OCI-LY7 (cell line): ENCODE measurements at places on chromosomes 5 and 9. TPM values are rescaled to one million over a fixed set of nuclear protein-coding genes. Genes with fewer than 3 reads are reported as not detected.
A peak's percentile ranks its signal among the peaks of the same experiment; 100 is the strongest.

Gene EPB41L4A
- not detected in 2 replicates for total RNA-seq

GRCh38 chr9:35563791-35564197 lies 41.3 kb upstream of the TESK1 start:
- no peak for DNase-seq

Gene PCDHA6
- not detected in 2 replicates for total RNA-seq

- peak; percentile 16 for DNase-seq
Measured at GRCh38 chr5:177495243-177496060, 2.0 kb downstream of the PDLIM7 start.

DNA sequence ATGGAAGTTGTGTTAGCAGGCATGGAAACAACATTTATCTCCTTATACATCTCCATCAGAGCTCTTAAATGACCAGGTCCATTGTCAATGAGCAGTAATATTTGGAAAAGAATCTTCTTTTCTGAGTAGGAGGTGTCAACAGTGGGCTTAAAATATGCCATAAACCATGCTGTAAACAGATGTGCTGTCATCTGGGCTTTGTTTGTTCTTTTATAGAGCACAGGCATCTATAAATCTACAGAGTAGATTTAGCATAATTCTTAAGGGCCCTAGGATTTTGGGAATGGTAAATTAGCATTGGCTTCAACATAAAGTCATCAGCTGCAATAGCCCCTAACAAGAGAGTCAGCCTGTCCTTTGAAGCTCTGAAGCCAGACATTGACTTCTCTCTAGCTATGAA lies 7.7 kb upstream of the HRCT1 start:
- no peak for DNase-seq

DNA sequence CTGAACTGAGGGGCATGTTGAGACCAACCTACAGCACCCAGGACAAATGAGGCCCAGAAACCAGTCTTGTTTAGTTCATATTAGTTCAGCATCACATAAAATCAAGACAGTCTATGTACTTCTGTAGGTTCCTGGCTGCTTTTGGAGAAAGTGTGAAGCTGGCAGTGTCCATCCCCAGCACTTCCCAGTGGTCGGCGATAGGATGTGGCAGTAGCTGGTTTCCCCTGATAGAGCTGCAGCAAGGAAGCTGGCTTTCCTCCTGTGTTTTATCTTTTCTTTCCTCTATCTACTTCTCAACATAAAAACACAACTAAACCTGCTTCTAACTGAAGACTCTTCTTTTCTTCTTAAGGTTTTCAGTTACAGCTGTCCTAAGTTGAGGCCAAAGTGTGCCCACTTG lies 43.0 kb upstream of the SLC46A2 start:
- no peak for DNase-seq
